Left lobe of liver (tissue), 2 donors: ENCODE measurements at places on chromosomes 2 and 18. TPM values are rescaled to one million over a fixed set of nuclear protein-coding genes. Genes with fewer than 3 reads are reported as not detected.
A peak's percentile ranks its signal among the peaks of the same experiment; 100 is the strongest.

- peak; percentile 87 for DNase-seq
These were observed 5.2 kb downstream of the TMEM127 start for GRCh38 chr2:96260387-96261260.

DNA sequence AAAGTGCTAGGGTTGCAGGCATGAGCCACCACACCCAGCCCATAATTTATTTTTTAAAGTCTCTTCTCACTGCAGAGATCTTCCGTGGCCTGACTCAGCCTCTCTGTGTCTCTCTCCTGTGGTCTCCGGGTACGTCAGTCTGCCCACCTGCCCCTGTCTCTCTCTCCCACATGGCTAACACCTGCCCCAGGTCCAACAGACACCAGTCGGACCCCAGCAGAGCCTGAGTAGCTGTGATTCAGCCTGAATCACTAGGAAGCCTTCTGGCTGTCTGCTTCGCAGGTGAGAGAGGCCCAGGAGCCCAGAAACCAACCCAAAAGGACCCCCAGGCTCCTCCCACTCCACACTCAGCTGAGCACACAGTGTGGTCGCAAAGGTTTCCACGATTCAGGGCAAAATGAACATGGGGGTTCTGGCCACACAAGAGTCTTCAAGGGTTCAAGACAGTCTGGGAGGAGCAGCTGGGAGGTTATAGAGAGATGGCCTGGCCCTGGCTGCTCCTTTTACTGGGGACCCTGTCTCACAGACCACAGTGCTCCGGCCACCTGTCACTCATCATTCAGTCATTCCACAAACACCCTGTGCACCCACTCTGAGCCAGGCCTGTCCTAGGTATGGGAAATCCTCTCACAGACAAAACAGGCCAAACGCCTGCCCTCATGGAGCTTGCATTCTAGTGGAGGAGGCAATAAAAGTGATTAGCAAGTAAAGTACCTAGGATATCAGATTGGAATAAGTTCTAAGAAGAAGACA, 8.6 kb downstream of the RUFY4 start:
- no peak for DNase-seq

GRCh38 chr18:69758458-69758857, 189.2 kb downstream of the CD226 start:
- DNase-seq: no peak

GRCh38 chr2:83823229-83823628, 635.9 kb downstream of the SUCLG1 start:
- DNase-seq: no peak

DNA sequence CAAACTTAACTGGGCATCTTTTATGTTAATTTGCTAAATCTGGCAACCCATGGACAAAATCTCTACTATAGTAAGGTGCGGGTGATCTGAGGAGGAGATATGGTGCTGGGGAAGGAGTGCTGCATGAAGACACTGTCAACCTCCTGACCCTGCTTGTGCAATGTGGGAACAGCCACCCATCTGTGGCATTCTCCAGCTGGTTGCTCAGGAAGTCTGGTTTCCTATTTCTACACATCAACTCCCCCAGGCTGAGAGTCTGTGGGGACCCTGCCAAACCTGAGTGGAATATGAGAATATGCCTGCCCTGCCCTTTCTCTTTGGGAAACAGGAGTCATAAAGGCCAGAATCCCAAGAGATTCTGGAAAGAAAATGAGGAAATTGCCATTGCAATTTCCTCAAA, 60.1 kb upstream of the PAX3 start:
- DNase-seq: no peak

DNA sequence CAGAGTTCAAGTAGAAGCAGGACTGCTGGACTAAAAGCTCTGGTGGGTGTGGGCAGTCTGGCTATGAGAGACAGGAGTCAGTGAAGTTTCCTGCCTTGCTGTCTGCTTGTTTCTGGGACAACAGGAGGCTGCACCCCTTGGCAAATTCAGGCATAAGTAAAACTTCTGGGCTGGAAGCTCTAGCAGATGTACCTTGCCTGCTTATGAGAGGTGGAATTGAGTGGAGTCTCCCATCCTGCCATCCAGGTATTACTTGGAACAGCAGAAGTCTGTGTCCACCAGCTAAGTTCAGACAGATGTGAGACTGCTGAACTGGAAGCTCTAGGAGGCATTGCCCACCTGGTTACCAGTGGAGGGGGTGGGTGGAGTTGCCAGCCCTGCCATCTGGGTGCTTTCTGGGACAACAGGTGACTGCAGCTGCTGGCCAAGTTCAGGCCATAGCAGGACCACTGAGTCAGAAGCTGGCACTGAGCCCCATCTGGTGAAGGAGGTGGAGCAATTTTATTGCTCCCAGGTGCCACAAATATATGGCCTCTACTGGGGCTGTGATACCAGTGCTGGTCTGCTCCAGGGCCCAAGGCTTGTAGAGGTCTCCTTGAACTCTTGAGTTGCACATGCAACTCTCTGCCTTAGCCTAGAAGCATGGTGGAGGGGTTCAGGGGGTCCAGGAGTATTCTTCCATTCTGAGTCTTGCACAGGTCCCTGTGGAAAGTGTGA, 199.4 kb upstream of the FN1 start:
- DNase-seq: no peak

DNA sequence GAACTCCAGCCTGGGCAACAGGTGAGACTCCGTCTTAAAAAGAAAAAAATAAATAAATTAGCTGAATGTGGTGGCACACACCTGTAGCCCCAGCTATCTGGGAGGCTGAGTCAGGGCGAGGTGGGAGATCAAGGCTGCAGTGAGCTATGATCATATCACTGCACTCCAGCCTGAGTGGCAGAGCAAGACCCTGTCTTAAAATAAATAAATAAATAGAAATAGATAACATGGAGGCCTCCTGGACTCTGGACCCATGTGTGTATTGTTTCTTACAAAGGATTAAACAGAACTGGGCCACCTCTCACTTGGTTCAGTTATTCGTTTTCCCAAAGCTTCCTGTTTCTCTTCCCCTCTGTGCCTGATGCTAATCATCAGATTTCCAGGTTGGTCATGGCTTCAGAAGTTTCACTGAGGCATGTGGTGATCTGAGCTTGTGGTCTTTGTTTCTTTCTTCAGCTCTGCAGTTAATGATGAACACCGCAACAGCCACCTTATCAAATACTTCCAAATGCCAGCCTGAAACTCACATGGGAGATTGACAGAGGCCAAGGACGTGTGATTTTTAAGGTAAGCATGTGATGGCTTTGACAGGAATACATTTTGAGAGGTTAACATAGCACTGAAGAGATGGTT, 83.3 kb upstream of the MAP4K4 start:
- no peak for DNase-seq

- DNase-seq: no peak
These were observed 39.2 kb upstream of the IL1R2 start for GRCh38 chr2:101952551-101952950.

- no peak for DNase-seq
These were observed 214.5 kb downstream of the TMEM182 start for GRCh38 chr2:102975996-102976975.

- DNase-seq: no peak
These were observed 30.6 kb upstream of the CEP68 start for GRCh38 chr2:65025453-65026123.

DNA sequence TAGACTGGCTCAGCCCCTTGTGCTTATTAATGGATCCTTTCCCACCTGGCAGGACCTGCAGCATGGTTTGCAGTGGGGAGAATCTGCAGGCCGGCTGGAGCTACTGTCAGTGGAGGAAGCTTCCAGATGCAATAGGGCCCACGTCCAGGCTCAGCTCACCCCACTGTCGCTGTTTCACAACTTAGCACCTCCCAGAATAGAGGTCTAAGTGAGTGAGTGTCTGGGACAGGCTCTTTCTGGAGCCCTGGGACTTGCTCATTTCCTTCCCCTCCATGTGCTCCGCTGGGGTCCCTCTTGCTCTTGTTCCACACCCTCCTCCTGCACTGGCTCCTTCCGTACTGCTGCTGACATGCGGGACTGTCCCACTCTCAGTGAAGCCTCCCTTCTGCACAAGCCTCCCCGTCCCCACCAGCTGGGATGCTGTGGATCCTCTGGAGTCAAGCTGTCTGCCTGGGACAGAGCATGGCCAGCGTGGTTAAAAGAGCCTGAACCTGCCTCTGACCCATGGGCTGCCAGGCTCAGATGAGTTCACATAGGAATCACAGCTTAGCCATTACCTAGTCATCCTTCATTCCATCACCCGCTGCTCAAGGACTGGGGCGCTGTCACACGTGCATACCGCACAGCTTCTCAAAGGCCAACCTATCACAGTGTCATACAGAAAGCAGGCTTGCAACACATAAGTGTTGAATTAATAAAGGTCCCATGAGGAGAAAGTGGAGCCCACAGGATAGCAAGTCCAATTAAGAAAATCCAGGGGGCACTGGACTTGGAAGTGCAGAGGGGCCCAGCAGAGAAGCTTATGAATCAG, 135.9 kb downstream of the ACKR3 start:
- no peak for DNase-seq

- no peak for DNase-seq
These were observed 907 bp downstream of the FHL2 start for GRCh38 chr2:105397953-105398335.

GRCh38 chr2:101052147-101052546, 50.1 kb downstream of the RPL31 start:
- no peak for DNase-seq

- DNase-seq: no peak
These were observed 3.3 kb upstream of the GPBAR1 start for GRCh38 chr2:218257390-218257981.

- DNase-seq: no peak
These were observed 33.7 kb downstream of the SPAG16 start for GRCh38 chr2:213317929-213318328.

DNA sequence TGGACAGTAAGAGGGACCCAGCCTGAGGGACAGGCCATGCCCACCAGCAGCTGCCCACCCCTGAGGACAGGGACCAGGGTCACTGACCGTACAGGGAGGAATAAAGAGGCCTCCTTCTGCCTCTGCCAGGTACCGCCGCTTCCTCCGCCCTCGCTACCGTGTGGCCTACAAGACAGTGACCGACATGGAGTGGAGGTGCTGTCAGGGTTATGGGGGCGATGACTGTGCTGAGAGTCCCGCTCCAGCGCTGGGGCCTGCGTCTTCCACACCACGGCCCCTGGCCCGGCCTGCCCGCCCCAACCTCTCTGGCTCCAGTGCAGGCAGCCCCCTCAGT, 2.2 kb downstream of the EMILIN1 start:
- no peak for DNase-seq

- DNase-seq: no peak
These were observed 53.5 kb upstream of the RMDN2 start for GRCh38 chr2:37871456-37872191.

DNA sequence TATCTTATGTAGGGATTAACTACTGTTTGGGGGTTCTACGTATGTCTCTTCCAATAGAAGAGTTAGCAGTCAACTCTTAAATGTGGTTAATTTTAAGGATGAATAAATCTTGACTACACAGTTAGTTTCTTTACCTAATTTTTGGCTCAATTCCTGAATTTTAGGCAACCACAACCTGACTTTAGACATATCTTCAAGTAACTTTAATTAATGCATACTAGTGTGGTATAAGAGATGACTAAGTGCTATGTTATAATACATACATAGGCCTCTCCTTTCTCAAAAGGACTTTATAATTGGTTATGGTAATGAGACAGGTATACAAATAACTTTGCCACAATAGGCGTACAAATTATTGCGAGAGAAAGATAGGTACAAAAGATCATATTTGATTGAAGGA, 312.0 kb downstream of the IRS1 start:
- DNase-seq: no peak

- DNase-seq: no peak
These were observed 95.9 kb upstream of the RMDN2 start for GRCh38 chr2:37829202-37829601.

DNA sequence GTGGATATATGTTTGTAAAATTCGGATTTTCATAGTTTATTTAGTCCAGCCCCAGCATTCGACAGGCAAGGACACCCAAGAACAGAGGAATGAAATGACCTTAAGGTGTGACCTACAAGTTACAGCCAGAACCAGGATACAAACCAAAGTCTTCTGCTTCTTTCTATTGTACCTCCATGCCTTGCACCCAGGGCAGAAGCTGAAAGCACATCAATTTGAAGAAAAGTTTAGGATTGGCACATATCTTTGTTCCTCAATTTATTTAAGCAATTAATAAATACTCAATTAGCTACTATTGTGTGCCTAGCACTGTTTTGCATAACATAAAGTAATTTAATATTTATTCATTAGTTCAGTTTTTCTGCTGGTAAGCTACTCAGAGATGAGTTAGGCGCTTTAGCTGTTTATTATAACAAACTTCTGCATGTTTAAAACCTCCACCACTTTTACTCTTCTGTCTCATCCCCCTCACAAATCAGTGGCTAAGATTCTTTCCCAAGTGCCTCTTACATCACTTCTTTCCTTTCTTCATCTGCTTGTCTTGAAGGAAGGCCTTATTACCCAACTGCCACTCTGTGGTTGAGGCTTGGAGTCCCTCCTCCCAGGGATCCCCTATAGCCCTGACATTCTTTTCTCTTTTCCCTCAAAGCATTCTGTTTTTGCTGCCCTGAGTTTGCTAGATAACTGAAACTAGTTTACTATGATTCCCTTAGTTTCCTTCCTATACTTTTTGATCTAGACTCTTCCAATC, 37.1 kb upstream of the DARS1 start:
- DNase-seq: no peak

GRCh38 chr2:230614913-230615332, 97.7 kb upstream of the CAB39 start:
- DNase-seq: no peak

DNA sequence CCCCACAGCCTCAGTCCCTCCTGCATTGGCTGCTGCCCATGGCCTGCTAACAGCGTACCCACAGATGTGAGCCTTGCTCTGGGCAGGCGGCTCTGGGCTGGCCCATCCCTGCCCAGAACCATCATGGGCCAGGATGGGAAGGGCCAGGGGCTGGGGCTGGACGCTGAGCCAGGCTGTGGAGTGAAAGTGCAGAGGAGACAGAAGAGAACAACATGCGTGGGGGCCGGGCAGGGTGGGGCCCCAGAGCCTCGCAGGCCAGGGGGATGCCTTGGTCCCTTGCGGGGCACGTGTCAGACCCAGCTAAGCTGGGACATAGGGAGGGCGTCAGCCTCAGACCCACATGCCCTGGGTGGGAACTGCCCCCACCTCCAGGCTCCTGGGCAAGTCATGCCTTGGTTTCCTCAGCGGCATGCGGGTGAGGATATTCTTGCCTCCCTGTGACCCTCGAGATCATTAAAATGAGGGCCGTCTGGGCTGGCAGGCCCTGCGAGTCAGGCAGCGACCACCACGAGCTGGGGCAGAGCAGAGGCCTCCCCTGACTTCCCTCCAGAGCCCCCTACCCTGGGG, 27.3 kb downstream of the GPC1 start:
- peak; percentile 40 for DNase-seq

GRCh38 chr18:71597219-71597618, 946.9 kb downstream of the CBLN2 start:
- no peak for DNase-seq

GRCh38 chr2:27671235-27671634, 7.5 kb downstream of the SLC4A1AP start:
- no peak for DNase-seq

SAP130 gene
- total RNA-seq: 12.3 TPM

SIGLEC15 gene
- 0.20 TPM for total RNA-seq

SOCS6 gene
- total RNA-seq: 12.0 TPM

LONRF2 gene
- 0.68 TPM for total RNA-seq

AKAIN1 gene
- 0.88 TPM for total RNA-seq

MDH1 gene
- 112 TPM for total RNA-seq

SMC6 gene
- 8.5 TPM for total RNA-seq

UGT1A8 gene
- total RNA-seq: 0.13 TPM

ARHGAP28 gene
- 0.68 TPM for total RNA-seq

PROKR1 gene
- total RNA-seq: 0.05 TPM
